Stimulated activated CD4-positive, alpha-beta T cell treated with anti-CD3 and anti-CD28 coated beads, Interleukin-1b, Interleukin-23, amount 100 ng/mL, for 1 hour (primary cell): ENCODE measurements at places on chromosomes 7 and 10.

GRCh38 chr10:124225467-124226270, 132.3 kb upstream of the CHST15 start:
- no peak for DNase-seq

GRCh38 chr7:20816372-20816959, 29.8 kb upstream of the SP8 start:
- DNase-seq = no peak

DNA sequence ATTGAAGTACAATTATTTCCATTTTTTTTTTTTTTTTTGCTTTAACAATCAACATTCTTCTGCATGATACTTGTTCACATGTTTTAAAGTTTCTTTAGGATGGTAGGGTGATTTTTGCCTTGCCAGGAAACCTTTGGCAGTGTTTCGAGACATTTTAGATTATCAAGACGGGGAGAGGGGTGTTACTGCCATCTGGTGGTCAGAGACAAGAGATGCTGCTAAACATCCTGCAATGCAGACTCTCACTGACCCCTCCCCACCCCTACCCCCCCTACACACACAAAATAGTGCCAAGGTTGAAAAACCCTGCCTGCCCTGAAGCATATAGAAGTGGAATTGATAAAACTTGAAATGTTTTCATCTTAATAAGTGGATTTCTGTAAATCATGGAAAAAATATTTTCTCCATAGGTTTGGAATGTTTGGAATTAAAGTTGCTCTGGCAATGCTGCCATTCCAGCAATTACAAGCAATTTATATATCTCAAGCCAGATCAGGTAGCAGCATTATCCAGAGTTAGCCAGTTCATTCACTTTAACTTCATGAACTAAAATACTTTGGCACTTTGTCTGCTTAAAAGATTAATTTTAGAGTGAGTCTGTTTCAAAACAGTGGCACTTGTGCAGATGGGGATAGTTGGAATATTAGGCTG, 62.1 kb downstream of the SDHAF3 start:
- DNase-seq = peak; percentile 2

GRCh38 chr10:11713963-11714362, 28.2 kb upstream of the ECHDC3 start:
- DNase-seq = no peak

DNA sequence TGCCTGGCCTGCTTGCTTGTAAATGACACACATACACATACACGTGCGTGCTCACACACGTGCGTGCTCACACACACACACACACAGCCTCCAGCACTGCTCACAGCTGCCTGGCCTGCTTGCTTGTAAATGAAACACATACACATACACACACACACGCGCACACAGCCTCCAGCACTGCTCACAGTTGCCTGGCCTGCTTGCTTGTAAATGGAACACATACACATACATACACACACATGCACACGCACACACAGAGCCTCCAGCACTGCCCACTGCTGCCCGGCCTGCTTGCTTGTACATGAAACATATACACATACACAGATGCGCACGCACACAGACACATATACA, 397.2 kb downstream of the PLXNA4 start:
- DNase-seq = no peak

GRCh38 chr7:16071246-16071857, 350.0 kb downstream of the CRPPA start:
- DNase-seq = no peak

GRCh38 chr7:158272091-158272490, 315.5 kb downstream of the PTPRN2 start:
- DNase-seq = no peak

GRCh38 chr7:2403718-2404648, 572 bp downstream of the CHST12 start:
- no peak for DNase-seq

GRCh38 chr10:25683344-25683743, 250.7 kb upstream of the MYO3A start:
- no peak for DNase-seq

- DNase-seq = no peak
These were observed 63.2 kb downstream of the VCL start for GRCh38 chr10:74061104-74061503.

GRCh38 chr7:111408724-111409123, 153.6 kb downstream of the IMMP2L start:
- DNase-seq = no peak

DNA sequence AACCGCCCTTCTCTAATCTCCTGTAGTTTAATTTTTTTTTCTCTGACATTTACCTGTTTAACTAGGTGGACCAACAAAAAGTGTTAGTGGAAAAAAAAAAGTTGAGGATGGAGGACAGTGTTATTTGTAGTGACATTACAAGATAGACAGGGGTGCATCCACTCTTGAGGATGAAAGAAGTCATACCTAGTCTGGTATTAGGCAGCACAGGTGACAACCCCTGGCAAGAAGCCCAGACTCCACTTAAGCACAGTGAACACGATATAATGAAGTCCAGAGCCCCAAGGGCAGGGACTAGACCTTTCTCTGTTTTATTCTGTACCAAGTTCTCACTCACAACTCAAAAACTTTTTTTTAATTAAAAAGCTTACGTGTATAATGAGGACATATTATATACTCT, 268.4 kb downstream of the GPR37 start:
- no peak for DNase-seq

DNA sequence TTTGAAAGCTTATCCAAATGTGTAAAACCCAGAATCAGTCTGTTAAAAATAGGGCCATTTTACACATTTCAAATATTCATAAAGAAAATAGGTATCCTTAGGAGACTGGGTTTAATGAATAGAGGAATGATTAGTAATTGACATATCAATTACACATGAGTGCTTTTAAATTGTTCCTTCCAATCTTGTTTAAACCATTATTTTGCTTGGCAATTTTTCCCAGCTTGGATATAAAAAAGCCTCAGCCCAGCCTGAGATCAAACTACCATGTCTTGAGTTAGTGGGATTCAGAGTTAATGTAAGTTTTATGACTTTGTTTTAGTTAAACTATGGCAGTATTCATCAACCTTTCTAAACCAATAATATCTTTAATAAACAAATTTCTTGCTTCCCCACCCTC, 28.3 kb downstream of the PARP12 start:
- no peak for DNase-seq

DNA sequence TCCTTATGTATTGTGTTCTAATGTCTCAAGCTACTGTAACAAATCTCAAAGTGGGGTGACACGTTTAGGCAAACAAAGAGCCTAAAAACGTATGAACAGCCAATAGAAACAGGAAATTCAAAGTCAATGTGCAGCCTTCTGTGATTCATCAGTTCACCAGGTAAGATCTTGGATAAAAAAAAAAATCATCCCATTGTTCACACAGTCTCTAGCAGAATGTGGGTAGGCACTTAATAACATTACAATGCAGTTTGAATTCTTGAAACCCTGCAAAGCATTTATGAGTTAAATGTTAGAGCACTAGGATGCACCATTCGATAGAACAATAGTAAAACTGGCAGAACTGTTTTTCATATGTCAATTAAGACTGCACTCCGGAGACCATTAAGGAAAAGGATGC, 88.2 kb upstream of the HDAC9 start:
- DNase-seq = no peak

- no peak for DNase-seq
These were observed 33.1 kb downstream of the SMC3 start for GRCh38 chr10:110600487-110601101.

GRCh38 chr10:33859319-33860022, 525.0 kb upstream of the NRP1 start:
- no peak for DNase-seq

GRCh38 chr10:59724098-59724938, 14.7 kb upstream of the SLC16A9 start:
- no peak for DNase-seq

DNA sequence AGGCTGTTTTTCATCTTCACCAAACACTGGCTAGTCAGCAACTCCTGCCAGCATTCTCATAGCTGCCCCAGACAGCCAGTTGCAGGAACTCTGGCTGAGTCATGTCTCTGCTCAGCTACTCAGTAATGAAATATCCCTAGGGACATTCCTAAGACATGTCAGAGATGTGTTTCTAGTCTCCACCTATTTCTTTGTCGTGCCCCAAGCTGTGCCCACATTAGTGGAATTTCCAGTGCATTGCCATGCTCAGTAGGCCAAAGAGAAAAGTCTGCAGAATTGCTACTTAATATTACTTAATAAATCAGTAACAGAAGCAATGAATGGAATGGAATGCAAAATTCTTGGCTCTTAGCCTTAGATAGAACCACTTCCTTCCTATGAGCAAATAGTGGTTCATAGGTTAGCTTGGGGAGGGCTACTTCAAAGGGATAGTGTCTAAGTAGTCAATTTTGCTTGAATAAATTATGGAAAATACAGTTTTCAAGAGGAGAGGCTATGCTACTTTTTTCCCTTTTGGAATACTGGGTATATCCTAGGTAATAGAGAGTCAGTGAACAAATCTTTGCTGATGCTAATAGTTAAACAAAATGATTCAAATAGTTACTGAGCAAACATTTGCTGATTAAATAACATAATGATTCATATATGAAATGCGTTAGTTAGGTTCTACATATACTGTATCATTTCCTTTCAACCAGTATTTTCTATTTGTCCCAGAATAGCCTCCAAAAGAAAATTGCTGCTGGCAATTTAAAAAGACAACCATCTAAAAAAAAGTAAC, 23.6 kb upstream of the SEMA3C start:
- no peak for DNase-seq

DNA sequence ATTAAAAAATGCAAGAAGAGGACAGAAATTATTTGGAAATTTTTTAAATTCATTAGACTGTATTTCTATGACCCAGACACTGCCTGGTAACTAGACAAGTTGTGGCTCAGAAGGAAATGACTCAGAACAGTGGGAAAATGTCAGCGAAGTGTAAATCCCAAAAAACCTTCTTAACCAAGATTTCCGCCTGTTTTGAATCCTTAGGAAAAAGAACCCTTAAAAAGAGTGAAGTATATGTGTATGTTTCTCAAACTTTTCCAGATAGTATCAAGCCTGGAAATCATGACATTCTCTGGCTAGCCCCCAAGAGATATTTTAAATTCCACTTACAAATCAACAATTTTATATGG, 42.7 kb upstream of the PLXNA4 start:
- DNase-seq = no peak
